Pons (tissue), 1 donor: ENCODE measurements at places on chromosomes 3 and 15.
A peak's percentile ranks its signal among the peaks of the same experiment; 100 is the strongest.

- no peak for DNase-seq
Measured at GRCh38 chr3:150607267-150608065, 4.3 kb downstream of the SELENOT start.

DNA sequence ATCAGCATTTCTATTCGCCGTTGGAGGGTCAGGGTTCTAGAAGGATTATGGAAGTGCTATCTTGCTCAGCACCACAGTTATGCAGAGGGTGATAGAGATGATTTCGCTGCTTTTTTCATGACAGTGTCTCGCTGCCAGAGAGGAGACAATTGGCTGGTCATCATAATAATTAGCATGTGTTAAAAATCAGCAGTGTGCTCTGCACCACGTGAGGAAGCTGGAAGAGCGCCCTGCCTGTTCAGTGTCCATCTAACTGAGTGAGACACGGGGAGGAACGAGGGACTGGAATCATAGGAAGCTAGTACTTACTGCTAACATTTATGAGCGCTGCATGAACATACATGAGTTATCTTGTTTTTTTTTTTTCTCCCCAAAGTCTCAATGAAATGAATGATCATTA lies 116.2 kb upstream of the PLAAT1 start:
- DNase-seq = peak; percentile 66

DNA sequence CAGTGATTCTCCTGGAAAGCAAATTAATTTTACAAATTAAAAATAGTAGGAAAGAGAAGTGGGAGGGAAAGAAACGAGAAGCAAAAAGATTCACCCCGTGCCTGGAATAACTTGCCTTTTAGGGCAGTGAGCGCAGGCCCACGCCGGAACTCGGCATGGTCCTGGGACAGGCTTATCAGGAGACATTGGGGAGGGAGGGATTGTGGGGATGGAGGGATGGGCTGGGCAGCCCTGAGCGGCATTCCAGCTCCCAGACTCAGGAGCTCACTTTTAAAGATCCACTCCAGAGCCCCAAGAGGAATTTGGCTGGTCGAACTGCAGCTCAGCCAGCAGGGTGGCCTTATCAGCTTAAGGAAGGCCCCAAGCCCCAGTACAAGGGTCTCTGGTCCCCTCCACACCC lies 117.9 kb downstream of the ADCY5 start:
- no peak for DNase-seq

DNA sequence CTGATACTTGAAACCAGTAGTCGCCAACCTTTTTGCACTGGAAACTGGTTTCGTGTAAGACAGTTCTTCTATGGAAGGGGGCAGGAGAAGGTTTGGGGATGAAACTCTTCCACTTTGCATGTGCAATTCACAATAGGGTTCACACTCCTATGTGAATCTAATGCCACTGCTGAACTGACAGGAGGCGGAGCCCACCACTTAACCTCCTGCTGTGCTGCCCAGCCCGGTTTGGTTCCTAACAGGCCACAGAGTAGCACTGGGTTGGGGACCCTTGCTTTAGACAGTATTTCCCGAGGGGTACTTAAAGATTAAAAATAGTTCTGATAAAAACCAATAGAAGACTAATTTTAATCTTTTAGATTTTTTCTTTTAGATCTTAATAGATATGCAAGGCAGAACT lies 11.1 kb downstream of the TFG start:
- no peak for DNase-seq

DNA sequence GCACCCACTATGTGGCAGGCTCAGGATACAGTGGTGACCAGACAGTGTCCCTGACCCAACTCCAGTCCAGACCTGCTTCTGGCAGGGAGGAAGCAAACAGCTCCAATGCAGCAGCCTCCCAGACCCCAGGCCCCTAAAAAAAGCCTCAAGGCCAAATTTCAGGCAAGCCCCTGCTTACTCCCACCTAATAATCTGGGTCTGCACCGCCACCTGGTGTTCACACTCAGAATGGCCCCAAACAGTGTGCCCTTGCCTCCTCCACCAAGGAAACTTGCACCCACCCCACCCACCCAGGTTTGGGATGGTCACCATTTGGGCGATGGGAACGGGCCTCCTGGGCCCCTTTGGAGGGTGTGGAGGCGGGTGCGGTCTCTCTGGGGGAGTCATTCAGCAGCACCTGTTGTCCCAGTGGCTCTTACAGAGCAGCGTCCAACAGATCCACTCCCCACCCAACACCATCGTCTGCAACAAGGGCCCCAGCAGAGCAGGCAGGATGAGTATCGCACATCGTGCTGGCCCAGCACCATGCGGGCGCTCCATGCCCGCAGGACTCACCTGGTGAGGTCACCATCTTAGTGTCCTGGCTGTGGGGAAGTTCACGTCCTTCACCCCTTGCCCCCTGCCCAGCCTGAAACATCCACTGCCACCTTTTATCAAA lies 17.3 kb downstream of the C3orf18 start:
- no peak for DNase-seq

DNA sequence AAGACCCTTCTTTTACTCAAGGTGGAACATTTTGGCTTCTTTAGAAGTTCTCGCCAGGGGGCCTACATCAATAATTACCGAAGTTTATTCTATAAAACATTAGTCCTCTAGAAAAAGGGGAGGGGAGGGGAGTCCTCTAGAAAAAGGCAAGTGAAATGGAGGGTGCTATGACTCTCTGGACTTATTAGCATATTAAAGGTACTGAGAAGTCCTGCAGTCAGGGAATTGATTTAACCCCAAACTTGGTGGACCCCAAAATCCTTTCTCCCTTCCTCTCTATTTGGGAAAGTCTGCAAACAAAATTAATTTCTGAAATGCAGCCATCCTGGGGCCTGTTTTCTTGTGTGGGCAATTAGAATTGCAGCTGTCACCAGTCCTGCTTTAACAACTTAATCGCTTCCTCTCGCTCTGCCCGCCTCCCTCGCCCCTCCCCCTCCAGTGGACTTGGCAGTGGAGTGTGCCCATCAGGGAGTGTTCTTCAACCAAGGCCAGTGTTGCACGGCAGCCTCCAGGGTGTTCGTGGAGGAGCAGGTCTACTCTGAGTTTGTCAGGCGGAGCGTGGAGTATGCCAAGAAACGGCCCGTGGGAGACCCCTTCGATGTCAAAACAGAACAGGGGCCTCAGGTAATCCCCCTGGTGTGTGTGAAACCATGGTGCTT lies 18.9 kb upstream of the LRRK1 start:
- DNase-seq = no peak

- no peak for DNase-seq
Measured at GRCh38 chr3:173473237-173473636, 75.7 kb downstream of the NLGN1 start.

GRCh38 chr3:146454796-146455195 lies 14.6 kb downstream of the PLSCR2 start:
- DNase-seq = no peak

DNA sequence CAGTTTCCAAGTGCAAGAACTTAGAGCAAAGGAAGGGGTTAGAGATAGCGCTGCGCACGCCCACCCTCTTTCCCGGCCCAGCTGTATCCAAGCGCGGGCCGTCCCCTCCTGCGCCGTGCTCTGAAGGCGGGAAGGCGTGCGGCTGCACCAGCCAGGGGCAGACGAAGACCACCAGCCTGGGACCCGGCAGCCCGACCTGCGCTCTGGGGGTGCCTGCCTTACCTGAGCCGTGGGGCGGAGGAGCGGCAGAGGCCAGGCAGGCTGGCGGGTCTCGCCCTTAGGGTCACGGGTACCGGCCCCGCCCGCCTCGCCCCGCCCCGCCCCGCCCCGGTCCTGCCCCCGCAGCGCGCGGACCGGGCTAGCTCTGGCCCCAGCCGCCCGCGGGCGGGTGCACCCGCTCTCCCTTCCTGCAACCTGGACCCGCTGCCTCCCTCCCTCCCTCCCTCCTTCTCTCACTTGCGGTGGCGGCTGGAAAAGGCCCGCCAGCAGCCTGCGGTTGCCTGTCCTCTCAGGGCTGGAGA lies at the start of gene WDR72:
Gene WDR72, minus strand, starts transcription at position 253 of the 521 bp plus-strand sequence. CDS start 26,514 bp downstream, outside the sequence.
- DNase-seq = no peak

DNA sequence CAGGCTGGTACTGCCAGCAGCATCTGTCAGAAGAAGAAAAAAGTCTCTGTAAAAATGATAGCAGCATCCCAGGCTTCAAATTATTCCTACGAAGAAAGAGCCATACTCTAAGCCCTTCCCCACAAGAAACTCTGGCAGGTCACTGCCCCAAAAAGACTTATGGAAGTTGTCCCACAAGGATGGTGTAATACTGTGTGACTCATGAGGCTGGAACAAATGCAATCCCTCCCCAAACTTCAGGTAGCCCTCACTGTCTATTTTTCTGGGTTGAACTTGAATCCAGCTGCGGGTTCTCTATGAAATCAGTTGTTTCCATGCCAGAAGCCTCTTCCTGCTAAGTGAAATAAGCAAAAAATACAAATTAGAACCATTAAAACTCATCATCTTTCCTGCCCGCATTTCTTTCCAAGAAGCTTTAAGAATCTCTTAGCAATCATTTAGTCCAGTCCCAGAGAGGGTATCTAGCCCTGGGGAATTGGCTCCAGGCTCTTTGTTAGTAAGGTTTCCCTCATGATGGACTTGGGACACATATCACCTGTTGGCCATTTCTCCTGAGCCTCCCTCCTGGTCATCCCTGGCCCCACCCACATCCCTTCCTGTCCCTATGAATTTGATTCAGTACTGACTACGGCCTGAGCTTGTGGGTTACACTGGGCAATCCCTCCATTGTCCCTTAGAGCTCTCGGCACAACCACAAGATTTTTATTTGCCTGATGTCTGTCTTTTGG lies 51.7 kb downstream of the FAM174B start:
- DNase-seq = no peak

- peak; percentile 84 for DNase-seq
Measured at GRCh38 chr15:88036154-88036839, 220.2 kb downstream of the NTRK3 start.

DNA sequence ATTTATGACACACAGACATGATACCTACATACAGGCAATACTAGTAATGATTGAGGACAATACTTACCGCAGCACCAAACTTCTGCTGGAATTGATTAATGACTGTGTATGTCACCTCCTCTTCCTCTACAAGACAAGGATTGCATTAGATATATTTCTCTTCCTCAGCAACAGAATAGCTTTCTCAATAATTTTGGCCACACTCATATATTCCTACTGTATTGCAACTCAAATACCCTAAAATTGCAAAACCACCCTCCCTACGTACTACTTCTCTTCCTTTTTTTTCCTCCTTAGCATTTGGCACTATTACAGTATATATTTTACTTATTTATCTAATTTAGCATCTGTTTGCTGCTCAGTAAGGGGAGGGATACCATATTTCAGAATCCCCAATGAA lies 14.8 kb downstream of the EXD1 start:
- no peak for DNase-seq

GRCh38 chr3:175082631-175083030 lies 223.5 kb downstream of the NAALADL2 start:
- DNase-seq = no peak

GRCh38 chr3:108826309-108827187 lies 4.0 kb downstream of the TRAT1 start:
- DNase-seq = no peak

DNA sequence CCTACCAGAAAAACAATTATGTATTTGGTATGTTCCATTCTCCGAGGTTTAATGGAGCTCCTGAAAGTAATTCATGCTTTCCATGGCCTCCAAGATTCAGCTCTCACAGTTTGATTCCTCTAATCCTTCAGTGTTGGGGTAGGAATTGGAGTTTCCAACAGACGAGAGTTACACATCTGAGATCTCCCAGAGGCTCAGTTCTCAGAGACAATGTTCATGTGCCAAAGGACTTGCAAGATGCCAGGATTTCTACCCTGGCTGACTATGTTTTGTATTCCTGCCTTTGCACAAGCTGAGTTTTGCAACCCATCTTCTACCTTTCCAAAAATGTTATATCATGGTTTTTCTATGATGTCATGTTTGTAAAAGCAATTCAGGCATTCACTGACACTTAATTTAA lies 322.9 kb downstream of the ERC2 start:
- DNase-seq = no peak

DNA sequence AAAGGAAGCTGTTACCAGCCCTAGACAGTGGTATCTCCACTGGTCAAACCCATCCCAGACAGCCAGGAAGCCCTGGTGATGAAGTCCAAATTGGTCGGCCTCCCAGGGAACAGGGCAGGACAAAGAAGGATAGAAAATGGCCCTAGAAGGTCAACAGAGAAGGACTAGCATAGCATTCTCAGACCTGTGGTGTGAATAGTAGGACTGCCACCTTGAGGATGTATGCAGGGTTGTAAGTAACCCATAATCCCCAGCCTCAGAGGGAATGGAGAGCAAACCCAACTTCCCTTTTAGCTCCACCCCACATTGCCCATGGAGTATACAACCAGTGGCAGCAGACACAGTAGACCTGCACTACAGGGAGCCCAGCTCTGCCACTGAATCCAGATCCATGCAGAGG lies 68.6 kb upstream of the EIF1B start:
- no peak for DNase-seq
